ENCODE measurements at places on chromosomes 5 and 9. TPM values are rescaled to one million over a fixed set of nuclear protein-coding genes. Genes with fewer than 3 reads are reported as not detected.

FOXD4L5 gene
- total RNA-seq, result 0.67 TPM

SH3RF2 gene
- total RNA-seq, result not detected

CDC42SE2 gene
- 298 TPM for total RNA-seq

RAPGEF6 gene
- 121 TPM for total RNA-seq

ZNF879 gene
- total RNA-seq, result 16.3 TPM

LOX gene
- total RNA-seq, result not detected

PCDHB13 gene
- 0.11 TPM for total RNA-seq

SPINK6 gene
- not detected for total RNA-seq

SLC35D2 gene
- total RNA-seq, result 30.3 TPM

ALDH1A1 gene
- 0.44 TPM for total RNA-seq

DNA sequence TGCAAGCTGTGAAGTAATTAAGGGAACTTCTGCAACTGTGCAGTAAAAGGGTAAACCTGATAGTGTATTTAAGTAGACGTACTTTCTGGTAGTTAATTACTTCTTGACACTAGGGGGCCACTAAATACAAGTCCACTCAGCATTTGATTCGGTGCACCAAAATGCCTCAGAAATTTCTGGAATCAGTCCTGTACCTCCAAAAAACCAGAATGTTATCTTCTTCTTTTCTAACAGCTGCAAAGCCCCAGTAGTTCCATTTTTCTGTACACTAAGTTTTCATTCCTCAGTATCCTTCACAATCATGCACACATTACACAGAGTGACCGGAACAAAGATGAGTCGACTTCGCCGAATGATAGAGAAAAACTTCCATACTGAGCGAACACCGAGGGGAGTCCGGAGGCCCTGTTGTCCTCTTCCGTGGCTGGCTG is 484 bp downstream of the GFM2 start:
- H3K4me3 ChIP-seq, result peak overlapping the region; percentile 93
- H3K36me3 ChIP-seq, result peaks cover 12% of the 10 kb centered on the region
- H3K27me3 ChIP-seq, result no peaks in the 10 kb centered on the region
- peak; percentile 43 for DNase-seq

GRCh38 chr9:652914-653313 is 188.6 kb upstream of the DMRT1 start:
- peaks cover 14% of the 10 kb centered on the region for H3K4me1 ChIP-seq
- no peaks in the 10 kb centered on the region for H3K36me3 ChIP-seq
- DNase-seq, result no peak
- no peaks in the 10 kb centered on the region for H3K27me3 ChIP-seq
- H3K4me3 ChIP-seq, result no peak overlapping the region
- H3K27ac ChIP-seq, result no peak overlapping the region

GRCh38 chr5:36646507-36647023 is 40.2 kb downstream of the SLC1A3 start:
- DNase-seq, result no peak
- no peaks in the 10 kb centered on the region for H3K27me3 ChIP-seq
- no peak overlapping the region for H3K4me3 ChIP-seq
- H3K4me1 ChIP-seq, result no peaks in the 10 kb centered on the region
- H3K36me3 ChIP-seq, result no peaks in the 10 kb centered on the region

DNA sequence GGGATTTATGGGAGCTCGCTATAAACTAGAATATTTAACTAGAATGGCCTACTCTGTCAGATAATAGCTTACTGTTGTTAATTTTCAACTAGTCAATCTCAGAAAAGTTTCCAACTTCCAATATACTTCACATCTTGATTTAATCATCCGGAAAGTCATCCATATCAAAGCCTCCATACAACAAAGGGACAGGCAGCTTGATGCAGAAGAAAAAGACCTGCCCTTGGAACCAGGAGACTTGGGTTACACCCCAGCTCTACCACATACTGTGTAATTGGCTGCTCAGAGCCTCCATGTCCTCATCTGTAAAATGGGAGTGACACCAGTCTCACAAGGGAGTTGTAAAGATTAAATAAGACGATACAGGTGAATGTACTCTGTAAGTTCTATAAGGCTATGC is 1.9 kb downstream of the PTPN3 start:
- peaks cover 8% of the 10 kb centered on the region for H3K27me3 ChIP-seq
- no peak overlapping the region for H3K4me3 ChIP-seq
- H3K27ac ChIP-seq, result no peak overlapping the region
- no peak for DNase-seq

- no peaks in the 10 kb centered on the region for H3K27me3 ChIP-seq
- no peak overlapping the region for H3K4me3 ChIP-seq
- peak overlapping the region; percentile 92 for H3K27ac ChIP-seq
- no peaks in the 10 kb centered on the region for H3K36me3 ChIP-seq
- DNase-seq, result no peak
Observed at GRCh38 chr5:43486353-43486752, 2.7 kb upstream of the TMEM267 start.

GRCh38 chr5:82312373-82312856 is 34.3 kb upstream of the RPS23 start:
- H3K27me3 ChIP-seq, result no peaks in the 10 kb centered on the region
- H3K4me3 ChIP-seq, result no peak overlapping the region
- H3K4me1 ChIP-seq, result no peaks in the 10 kb centered on the region
- no peak overlapping the region for H3K27ac ChIP-seq

DNA sequence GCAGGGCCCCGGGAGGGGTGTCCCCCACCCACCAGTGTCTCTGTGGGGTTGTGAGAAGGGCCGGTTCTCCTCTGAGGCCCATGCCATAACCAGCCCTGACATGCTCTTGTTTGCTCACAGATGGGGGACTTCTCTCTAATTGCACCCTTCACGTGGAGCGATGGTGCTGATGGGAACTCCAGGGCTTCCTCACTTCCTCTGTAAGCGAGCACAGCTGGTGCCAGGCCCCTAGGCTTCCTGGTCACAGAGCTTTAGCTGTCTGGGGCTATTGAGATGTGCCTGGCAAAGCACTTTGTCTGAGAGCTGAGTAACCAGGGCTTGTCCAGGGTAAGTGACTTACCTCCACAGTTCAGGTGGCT is 36.4 kb downstream of the PHF2 start:
- no peak overlapping the region for H3K4me3 ChIP-seq
- H3K4me1 ChIP-seq, result peaks cover 16% of the 10 kb centered on the region
- no peak for DNase-seq

- H3K27me3 ChIP-seq, result no peaks in the 10 kb centered on the region
- no peak overlapping the region for H3K27ac ChIP-seq
- peaks cover 18% of the 10 kb centered on the region for H3K4me1 ChIP-seq
- no peak overlapping the region for H3K4me3 ChIP-seq
- no peak for DNase-seq
- H3K36me3 ChIP-seq, result no peaks in the 10 kb centered on the region
Observed at GRCh38 chr9:136700304-136700703, 12.1 kb upstream of the DIPK1B start.

- DNase-seq, result no peak
- H3K27me3 ChIP-seq, result no peaks in the 10 kb centered on the region
- H3K4me1 ChIP-seq, result peaks cover 12% of the 10 kb centered on the region
- no peak overlapping the region for H3K4me3 ChIP-seq
Observed at GRCh38 chr5:152523964-152524363, 118.9 kb upstream of the NMUR2 start.

GRCh38 chr9:134648701-134649530 is 7.3 kb downstream of the COL5A1 start:
- no peak overlapping the region for H3K4me3 ChIP-seq
- H3K36me3 ChIP-seq, result no peaks in the 10 kb centered on the region
- DNase-seq, result peak; percentile 16
- no peaks in the 10 kb centered on the region for H3K4me1 ChIP-seq
- no peak overlapping the region for H3K27ac ChIP-seq

DNA sequence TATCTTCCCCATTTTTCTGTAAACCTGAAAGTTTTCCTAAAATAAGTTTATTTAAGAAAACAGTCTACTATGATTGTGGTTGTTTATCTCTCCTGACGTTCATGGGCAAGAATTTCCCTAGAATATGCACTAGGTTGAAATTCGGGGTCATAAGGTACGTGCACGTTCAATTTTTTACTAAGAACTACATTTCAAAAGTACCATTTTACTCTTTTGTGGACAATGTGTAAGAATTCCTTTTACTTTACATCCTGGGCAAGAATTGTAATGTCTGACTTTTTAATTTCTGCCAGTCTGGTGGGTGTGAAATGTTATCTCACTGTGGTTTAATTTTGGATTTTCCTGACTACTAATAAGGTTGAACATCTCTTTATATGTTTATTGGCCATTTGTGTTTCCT is 12.4 kb downstream of the IL5 start:
- H3K27ac ChIP-seq, result no peak overlapping the region
- no peak overlapping the region for H3K4me3 ChIP-seq
- H3K27me3 ChIP-seq, result no peaks in the 10 kb centered on the region
- peaks cover 16% of the 10 kb centered on the region for H3K4me1 ChIP-seq
- H3K36me3 ChIP-seq, result no peaks in the 10 kb centered on the region
- no peak for DNase-seq

GRCh38 chr9:128940946-128941755 is 6.3 kb downstream of the DOLK start:
- no peak overlapping the region for H3K4me3 ChIP-seq
- H3K27ac ChIP-seq, result no peak overlapping the region
- H3K4me1 ChIP-seq, result peaks cover 11% of the 10 kb centered on the region
- no peaks in the 10 kb centered on the region for H3K27me3 ChIP-seq
- DNase-seq, result no peak

- no peaks in the 10 kb centered on the region for H3K36me3 ChIP-seq
- no peaks in the 10 kb centered on the region for H3K27me3 ChIP-seq
- DNase-seq, result no peak
Observed at GRCh38 chr5:155418960-155419579, 405.5 kb downstream of the KIF4B start.

DNA sequence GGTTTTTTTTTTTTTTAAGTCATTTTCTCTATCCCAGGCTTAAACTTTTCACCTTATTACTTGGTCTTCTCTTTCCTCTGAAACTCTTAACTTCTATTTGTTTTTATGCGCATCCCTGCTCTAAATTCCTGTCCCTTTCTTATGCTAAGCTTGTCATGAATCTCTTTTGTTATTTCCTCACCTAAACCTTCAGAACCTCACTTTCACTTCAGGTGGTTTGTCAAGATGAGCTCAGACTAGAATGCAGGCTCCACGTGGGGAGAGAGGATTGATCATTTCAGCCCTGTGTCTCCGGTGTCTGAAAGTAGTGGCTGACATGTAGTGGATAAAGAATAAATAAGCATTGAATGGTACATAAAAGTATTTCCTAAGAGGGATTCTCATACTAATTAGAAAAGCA is 63.6 kb downstream of the ANXA1 start:
- no peaks in the 10 kb centered on the region for H3K4me1 ChIP-seq
- no peak overlapping the region for H3K4me3 ChIP-seq
- H3K36me3 ChIP-seq, result no peaks in the 10 kb centered on the region
- H3K27me3 ChIP-seq, result no peaks in the 10 kb centered on the region
- no peak overlapping the region for H3K27ac ChIP-seq
- DNase-seq, result no peak

GRCh38 chr5:40801771-40802562 is 3.8 kb upstream of the PRKAA1 start:
- no peak overlapping the region for H3K27ac ChIP-seq
- H3K4me3 ChIP-seq, result no peak overlapping the region
- DNase-seq, result no peak
- peaks cover 12% of the 10 kb centered on the region for H3K4me1 ChIP-seq
- no peaks in the 10 kb centered on the region for H3K36me3 ChIP-seq
- no peaks in the 10 kb centered on the region for H3K27me3 ChIP-seq

GRCh38 chr5:78534148-78534904 is 114.2 kb downstream of the LHFPL2 start:
- H3K4me3 ChIP-seq, result no peak overlapping the region
- no peaks in the 10 kb centered on the region for H3K4me1 ChIP-seq
- no peak overlapping the region for H3K27ac ChIP-seq
- DNase-seq, result no peak
- H3K27me3 ChIP-seq, result no peaks in the 10 kb centered on the region

DNA sequence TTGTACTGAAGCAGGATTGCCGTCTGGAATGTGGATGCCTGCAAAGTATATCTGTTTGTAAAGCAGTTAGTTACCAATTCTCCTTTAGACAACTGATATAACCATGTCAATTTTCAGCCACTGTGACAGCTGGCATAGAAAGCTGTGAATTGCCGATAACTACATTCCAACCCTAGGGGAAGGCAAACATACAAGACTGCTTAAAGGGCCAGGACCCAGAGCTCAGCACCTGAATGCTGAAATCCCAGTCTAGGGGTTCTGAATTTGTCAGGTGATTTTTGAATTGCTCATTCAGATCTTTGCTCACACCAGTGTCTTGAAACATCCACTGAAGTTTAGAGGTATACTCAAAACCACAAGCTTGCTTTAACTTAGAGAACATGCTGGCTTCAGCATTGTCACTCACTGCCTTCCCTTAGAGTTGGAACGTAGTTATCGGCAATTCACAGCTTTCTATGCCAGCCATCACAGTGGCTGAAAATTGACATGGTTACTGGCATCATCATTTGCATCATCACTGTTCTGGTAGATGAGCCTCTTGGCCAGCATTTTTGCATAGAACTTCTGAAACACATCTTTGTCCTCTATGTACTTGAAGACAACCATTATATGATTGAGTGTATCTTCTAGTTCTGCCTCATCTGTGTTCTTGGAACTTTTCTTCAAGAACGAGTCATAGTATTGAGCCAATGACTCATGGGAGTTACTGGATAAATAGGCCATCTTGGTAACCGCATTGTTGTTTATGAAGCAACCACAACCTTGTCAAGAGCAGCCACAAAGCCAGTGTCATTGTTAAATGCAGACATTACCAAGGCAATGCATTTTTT is 82.1 kb downstream of the CCDC192 start:
- H3K27me3 ChIP-seq, result no peaks in the 10 kb centered on the region
- H3K4me1 ChIP-seq, result peaks cover 15% of the 10 kb centered on the region
- no peaks in the 10 kb centered on the region for H3K36me3 ChIP-seq
- H3K27ac ChIP-seq, result peak overlapping the region; percentile 21
- H3K4me3 ChIP-seq, result no peak overlapping the region

All from CD4-positive, alpha-beta memory T cell (primary cell).